G401 (cell line): ENCODE measurements at places on chromosomes 12 and 14.

DNA sequence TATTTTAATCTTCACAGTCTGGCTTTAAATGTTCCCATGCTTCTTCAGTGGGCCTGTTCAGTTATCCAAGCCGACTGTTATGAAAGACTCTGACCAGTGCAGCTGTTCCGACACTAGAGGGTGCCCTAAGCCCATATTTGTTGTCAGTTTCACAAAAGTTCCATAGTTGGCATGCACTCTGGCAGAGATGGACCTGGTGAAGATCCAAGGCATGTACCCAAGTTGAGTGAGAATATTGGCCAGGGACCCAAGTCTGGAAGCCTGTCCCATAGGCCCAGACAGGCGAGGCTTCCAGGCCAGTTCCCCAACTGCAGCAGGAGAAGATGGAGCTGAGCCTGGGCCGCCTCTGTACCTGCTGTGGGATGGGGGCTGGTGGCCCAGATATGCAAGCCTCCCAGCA is 27.4 kb upstream of the GUCY2C start:
- peak; percentile 22 for DNase-seq

- DNase-seq = no peak
Measured at GRCh38 chr14:33068626-33069025, 129.9 kb downstream of the NPAS3 start.

- peak; percentile 80 for DNase-seq
Measured at GRCh38 chr12:176321-177181, 37.4 kb downstream of the SLC6A12 start.

GRCh38 chr14:95238487-95239298 is 81.0 kb downstream of the CLMN start:
- no peak for DNase-seq

- peak; percentile 93 for DNase-seq
Measured at GRCh38 chr12:92063641-92064040, 82.0 kb downstream of the BTG1 start.

- DNase-seq = no peak
Measured at GRCh38 chr12:68259318-68259940, 6.0 kb upstream of the IL22 start.

GRCh38 chr12:25384893-25385248 is 134.1 kb upstream of the KRAS start:
- no peak for DNase-seq

DNA sequence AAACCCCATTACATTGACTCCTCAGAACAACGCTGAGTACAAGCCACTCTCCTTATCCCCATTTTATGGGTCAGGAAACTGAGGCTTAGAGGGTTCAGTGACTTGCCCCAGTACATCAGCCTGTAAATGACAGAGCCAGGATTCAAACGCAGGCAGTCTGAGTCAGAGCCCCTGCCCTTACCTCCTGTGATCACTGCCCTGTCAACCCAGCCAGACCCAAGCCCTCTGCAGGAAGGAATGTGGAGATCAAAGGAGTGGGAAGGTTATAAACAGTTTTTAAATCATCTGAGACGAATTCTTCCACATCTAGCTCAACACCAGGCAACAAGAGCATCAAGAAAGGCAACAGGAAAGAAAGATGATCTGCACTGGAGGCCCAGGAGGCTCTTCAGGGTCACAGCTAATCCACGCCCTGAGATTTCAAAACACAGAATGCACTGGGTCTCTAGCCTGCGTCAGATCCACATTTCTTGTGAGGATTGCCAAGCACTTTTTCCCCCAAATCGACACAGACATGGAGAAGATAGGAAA is 38.5 kb downstream of the SPTB start:
- DNase-seq = no peak

DNA sequence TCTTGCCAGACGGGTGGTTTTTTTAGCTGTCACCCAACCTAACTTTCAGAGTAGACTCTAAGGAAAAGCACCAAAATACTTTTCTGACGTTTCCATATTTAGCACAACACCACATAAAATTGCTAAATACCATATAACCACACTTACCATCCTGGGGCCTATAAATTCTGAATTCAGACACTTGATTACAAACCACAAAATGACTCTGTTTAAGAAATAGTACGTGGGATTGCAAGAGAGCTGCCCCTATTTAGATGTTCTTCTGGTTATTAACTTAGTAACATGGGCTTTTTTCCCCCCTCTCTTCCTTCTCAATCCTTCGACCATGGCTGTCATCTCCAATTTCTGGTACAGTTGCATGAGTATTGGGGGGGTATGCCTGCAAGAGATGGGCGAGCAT is 287.7 kb downstream of the BMP4 start:
- DNase-seq = no peak

DNA sequence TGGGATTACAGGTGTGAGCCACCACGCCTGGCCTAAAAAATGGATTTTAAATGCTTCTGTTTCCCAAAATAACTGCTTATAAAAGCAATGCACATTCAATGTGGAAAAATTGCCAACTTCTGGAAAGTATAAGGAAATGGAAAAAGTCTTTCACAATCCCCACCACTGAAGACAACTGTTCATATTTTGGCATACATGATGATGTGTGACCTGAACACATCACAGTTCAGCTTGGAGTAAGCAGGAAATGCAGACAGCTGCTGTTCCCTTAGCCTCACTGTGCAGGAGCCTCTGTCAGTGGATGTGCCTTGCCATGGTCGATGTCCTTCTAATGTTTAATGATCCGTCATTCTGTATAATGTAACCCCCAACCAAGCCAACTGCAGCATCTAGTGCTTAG is 5.2 kb downstream of the MTERF2 start:
- no peak for DNase-seq

DNA sequence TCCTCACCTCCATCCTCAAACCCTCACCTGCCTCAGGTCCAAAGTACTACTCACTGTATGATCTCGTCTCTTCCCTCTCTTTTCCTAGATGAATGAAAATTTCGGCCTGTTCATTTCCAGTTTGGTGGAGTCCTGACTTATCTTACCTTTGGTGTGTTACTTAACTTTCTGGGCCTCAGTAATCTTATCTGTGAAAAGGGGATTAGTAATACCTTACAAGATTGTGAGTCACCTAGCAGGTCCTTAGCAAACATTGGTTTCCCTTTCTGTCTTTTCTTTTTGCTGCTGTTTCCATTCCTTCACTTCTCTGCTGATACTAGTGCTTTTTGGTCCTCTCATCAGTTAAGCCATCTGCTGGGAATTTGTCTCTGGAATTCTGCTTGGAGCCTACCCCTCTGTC is 52.8 kb downstream of the AKAP6 start:
- no peak for DNase-seq

DNA sequence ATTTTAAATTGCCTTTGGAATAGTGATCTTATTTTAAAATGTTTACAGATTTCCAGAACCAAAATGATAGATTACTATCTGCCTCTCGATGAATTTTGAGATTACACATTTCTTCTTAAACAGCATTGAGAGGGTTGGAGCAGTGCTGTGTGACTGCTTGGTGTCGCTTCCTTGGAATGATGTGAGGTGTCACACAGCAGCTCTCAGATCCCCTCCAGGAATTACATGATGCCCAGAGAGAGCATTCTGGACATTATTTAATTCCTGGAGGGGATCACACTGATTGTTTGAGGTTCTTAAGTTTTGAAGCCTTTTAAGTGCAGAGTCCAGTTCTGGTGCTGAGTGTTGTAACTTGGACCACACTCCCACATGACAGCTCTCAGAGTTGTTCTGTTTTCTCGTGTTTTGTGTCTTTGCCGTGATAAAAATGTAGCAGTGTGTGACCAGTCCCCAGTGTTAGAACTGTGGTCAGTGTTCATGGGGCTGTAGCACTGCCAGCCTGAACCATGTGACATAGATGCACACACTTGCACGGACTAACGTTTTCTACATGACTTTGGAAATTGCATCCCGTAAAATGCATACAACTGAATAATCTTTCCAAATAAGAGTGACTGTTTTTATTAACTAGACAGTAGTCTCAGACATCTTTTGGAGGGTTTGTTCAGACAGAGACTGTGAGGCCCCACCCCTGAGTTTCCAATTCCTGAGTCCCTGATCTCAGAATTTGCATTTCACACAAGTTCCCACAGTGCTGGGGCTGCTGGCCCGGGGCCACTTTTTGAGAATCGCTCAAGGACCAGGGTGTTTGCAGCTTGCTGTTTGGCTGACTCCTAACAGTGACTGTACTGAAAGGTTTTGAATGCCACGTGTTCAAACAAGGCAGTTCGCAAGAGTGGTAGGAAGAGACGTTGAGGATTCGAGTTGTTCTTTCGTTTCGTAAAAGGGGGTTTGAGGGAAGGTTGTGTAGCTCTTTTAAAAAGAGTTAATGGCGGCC is 26.0 kb downstream of the XRCC3 start:
- DNase-seq = peak; percentile 32

GRCh38 chr14:90959344-90959743 is 101.1 kb downstream of the RPS6KA5 start:
- DNase-seq = no peak

DNA sequence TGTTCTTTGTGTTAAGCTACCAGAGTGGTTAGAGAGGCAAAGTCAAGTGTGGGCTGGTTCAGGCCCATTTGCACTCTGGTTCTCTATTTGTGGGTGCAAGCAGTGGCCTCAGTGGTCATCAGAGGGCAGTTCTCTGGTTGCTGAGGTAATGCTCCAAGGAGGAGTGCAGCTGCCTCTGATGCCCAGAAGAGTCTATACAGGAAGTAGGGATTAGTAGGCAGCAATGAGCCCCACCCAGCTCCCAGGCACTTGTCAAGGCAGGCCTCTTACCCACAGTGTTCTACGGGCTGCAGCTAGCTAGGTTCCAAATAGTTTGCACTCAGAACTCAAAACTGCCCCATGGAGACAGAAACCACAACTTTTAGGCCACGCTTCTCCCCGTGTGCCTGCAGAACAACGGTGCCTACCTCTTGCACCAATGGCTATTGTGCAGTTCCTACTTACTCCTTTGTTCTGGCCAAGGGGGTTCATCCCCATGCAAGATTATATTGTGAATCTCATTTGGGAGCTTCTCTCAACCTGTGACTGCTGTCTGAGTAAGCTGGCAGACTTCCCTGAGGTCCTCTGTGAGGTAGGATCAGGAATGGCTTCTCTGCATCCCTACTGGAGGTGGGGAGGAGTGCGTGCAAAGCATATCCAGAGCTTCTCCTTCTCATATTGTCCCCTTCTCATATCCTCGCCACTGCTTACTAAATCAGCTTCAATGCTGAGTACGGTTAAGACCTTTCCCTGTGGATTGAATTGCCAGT is 410.3 kb upstream of the LMO3 start:
- no peak for DNase-seq

GRCh38 chr12:79848339-79848738 is 86.6 kb downstream of the PPP1R12A start:
- no peak for DNase-seq

DNA sequence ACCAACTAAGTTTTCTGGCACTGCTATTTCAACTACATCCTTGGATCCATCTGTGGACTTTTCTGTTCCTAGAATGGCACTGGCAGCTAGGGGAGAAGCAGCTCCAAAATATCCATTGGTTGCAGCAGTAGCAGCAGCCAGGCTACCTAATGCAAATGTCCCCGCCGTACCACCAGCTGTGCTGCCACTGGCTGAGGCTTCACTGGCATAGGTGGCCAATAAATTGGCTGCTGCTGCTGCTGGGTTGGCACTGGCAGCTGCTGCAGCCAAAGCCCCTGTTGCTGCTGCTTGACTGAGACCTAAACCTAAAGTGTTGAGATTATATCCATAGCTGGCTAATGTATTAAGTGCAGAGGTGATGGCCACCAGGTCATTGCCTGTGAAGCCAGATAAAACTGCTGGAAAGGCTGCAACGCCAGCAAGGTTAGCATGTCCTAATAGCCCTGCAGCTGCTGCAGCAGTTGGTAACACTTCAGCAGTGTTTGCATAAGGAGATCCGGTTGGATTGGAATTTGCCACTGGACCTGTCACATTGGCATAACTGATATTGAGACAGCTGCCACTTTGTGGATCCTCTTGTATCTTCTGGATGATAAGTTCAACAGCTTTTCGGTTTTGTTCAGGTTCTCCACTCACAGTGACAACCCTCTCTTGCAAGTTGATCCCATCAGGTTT is 149.5 kb downstream of the NOVA1 start:
- DNase-seq = no peak

DNA sequence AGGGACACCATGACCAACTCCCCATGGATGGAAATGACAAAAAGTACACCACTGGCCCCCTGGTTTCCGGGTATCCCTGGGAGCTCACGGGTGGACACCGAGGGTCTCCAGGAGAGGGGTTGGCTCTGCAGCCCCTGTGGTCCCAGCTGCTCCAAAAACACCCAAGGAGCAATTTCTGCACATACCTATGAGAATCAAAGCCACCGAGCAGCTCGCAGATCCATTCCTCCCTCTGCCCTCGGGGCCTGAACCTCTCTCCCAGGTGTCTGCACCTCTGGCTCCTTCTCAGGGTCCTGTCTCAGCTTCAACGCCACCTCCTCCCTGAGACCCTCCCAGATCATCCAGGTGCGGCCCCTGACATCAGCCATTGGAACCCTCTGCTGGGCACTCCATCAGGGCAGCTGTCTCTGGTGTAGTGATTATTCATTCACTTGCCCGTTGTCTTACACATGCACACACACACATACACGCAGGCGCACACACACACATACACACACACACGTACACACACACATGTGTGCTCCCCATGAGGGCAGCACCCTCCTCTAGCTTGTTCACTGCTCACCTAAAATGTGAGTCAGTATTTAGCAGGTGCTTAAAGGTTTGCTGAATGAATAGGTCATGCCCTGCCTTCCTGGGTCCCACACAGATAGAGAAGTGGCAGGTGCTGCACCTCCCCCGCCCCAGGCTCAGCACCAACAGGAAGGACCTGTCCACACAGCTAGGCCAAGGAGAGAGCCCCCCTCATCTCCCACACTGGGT is 5.9 kb downstream of the RIMBP2 start:
- DNase-seq = no peak

DNA sequence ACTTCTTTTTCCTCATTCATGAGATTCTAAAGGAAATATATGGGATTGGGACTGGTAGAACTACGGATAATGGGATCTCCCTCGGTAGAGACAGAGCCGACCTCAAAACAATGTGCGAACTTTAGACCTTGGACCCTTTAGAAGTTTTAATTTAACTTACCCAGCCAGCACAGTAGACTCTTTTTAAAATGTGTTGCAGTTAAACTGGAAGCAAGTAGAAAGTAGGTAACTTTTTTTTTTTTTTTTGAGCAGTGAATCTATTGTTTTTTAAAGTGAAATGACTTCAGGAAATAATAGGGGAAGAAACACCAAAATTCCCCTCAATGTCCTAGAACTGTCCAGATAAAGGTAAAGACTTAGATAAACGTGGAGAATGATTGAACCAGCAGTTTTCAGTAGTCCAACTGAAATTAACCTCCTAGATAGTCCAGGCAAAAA is 1.1 kb upstream of the ATXN2 start:
- DNase-seq = no peak

GRCh38 chr12:51335931-51336330 is 10.5 kb downstream of the CELA1 start:
- DNase-seq = no peak
